ENCODE measurements at places on chromosomes 11 and 22.

DNA sequence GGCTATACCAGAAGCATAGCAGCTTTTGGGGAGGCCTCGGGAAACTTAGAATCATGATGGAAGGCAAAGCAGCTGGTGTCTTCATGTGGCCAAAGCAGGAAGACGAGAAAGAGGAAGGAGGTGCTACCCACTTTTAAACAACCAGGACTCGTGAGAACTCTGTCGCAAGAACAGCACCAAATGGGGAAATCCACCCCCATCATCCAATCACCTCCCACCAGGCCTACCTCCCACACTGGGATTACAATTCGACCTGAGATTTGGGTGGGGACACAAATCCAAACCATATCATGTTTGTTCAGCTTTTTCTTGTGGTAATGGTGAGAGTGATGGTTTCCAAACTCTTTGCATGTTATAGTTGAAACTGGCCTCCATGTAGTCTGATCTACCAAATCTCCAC lies 32.5 kb upstream of the OR10D3 start:
- no peak for DNase-seq

DNA sequence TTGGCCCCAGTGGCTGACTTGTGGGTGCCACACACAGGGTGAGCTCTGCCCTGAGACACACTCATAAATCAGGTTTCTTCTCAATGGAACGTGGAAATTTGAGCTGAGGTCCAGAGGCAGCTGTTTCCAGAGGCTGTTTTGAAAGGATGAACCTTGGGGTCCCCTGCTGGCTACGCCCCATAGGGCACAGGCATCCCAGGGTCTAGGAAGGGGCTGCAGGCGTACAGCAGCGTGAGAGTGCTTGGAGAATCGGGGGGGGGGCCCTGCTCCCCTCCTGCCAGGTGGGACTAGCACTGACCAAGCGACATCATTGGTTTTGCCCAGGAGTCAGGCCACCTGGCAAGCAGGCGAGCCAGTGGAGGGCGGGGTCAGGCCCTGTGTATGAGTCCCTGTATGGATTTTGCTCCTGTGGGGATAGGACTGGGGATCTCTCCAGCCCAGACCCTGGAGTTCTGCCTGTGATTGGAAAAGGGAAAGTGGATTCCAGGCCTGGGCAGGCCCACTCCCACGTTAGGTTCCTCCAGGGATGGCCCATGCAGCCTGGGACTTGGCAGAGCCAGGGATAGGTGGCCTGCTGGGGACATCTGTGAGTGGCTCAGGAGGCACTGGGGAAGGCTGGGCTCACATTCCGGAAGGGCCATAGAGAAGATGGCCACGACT lies 61.0 kb downstream of the FBXO7 start:
- no peak for DNase-seq

DNA sequence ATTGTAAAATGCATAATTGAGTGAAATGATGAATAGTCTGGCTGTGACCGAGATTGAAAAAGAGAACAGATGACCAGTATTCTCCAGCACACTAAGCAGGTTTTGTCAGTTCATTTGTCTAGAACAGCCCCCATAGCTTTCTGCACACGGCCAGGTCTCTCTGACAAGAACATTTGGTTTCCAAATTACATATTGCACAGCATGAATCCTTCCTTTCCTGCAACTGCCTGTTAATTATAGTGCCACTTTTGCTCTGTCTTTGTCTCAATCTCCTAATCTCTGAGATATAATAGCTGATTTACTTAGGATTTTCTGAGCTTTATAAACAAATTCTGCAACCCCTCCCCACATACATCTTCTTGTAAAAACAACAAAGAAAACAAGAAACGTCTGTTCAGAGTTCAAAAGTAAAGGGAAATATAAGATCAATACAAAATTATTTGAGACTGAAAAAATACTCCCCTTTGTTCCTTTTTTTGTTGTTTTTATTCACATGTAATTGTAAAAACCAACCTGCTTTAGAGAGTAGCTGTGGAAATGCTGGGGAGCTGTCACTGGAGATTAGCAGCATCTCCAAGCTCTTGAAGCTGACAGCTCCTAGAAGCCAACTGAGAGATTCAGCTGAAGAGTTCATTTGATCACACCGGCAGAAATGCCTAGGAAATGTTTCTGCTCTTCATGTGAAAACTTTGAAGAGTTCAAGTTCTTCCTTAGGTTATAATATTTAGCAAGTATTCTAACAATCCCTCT lies 998.1 kb downstream of the DLG2 start:
- DNase-seq, result no peak

GRCh38 chr11:73401217-73401923 lies 25.2 kb downstream of the RELT start:
- no peak for DNase-seq

GRCh38 chr11:118918686-118919280 lies 6.9 kb downstream of the BCL9L start:
- no peak for DNase-seq

- no peak for DNase-seq
Observed at GRCh38 chr11:134328433-134328832, 3.4 kb upstream of the GLB1L2 start.

- no peak for DNase-seq
Observed at GRCh38 chr11:70397336-70397982, 870 bp upstream of the CTTN start.

DNA sequence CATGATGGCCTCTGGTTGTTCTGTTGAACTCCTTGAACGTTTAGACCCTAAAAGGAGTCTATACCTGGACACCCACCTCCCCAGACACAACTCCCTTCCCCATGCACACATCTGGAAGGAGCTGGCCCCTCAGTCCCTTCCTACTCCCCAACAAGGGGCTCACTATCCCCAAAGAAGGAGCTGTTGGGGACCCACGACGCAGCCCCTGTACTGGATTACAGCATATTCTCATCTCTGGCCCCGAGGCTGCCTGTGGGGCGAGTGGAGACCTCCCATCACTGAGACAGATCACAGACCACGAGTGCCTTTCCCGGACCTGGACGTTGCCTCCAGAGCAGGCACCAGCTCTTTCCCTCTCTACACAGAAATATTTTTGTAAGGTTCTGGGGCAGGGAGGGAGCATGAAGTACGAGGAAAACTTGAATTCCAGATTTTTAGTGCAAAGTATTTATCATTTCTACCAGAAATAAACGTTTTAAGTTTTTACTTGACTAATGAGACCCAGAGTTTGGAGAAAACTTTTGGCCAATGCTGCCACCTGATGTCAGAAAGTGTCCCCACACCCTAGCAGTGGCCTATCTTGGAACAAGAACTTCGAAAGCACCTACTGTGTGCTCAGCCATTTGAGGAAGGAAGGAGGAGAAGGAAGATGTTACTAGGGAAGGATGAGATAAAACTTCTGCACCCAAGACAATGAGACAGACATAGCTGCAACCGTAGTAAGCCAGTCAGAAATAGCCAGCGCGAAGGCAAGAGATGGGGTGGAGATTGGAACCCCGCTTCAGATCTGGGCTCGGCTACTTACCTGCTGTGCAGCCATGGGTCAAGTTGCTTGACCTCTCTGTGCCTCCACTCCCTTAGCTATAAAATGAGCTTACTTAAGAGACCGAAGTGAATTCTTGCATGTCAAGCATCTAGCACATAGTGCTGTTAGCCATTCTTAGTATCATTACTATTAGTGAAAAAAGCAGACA lies 10.2 kb upstream of the POU2F3 start:
- DNase-seq, result no peak

GRCh38 chr11:111870886-111871692 lies at the start of gene ALG9:
ALG9 (minus strand) TSS chr11:111871581; CDS start chr11:111871482, 99 bp downstream.
- DNase-seq, result peak; percentile 90

DNA sequence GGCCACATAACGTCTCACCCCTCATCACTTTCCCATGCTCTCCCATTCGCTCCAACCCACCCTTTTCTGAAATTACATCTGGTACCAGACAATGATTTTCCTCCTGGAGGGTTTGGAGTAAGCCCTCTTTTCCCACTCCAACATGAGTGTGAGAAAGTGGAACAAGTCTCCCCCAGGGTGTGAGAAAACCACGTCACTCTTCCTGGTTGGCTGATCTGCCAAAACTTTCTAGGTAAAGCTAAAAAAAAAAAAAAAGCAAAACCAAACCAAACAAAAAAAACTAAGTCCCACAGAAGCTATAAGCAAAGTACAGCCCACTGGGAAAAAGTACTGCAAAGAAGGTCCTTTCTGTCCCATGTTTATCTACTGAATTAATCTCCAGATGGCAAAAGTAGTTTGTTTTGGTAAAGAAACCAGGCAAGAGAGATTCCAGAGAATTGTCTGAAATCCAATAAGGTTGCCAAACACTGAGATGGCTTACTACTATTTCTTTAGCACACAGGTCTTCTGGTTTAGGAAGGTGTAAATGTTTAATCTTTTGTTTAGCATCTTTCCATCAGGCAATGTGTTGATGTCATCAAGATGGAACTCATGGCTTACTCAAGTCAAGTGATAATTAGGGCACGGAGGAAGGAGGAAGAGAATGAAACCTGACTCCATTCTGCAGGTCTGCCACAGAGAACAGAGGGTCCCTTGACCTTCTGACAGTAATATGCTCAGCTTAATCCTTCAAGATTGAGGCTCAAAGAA lies 395.6 kb downstream of the LARGE1 start:
- no peak for DNase-seq

DNA sequence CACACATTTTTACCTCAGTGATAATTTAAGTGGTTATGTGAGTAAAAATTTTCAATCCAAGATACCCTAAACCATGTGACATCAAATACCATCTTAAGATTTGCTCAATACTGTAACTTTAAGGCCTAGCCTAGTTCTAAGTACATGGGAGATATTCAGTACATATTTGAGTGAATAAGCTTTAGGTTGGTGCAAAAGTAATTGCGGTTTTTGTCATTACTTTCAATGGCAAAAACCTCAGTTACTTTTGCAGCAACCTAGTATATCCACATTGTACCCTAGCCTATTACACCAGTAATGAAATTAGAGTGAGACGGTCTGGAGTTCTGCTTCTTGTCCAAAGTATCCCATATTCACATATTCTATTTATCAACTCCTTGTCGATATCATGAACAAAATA lies 700.1 kb downstream of the LRRC4C start:
- no peak for DNase-seq

GRCh38 chr11:73403541-73403940 lies 27.3 kb downstream of the RELT start:
- DNase-seq, result no peak

DNA sequence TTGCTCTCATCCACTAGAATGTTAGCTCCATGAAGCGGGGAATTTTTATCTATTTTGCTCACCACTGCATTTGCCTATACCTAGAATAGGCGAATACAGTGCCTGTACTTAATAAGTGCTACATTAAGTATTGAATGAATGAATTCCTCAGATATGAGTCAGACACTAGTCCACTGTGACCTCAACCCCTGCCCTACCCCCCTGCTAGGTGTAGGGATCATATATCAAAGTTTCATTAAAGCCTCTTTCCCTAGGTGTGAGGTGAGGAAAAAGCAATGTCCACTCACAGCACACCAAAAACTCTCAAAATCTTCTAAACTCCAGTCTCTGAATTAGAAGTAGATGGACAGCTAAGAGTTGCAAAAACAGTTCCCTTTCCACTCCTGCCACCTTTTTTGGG lies 9.8 kb upstream of the PSMA1 start:
- no peak for DNase-seq
